ENCODE measurements at places on chromosomes 2 and 18.

DNA sequence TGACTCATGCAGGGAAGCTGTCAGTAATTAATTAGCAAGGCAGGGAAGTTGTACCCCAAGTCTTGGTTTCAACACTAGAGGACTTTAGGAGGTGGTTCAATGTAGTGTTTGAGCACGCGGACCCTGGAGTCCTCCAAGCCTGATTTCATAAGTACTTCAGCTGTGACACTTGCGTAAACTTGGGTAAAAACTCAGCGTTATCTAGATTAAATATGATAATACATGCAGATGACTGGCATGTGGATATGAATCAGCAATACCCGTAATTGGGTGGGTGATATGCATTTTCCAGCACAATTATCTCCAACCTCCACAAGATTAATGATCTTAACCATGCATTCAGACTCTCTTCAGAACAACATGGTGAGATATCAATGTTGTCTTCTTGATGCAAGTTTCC, 5.2 kb downstream of the UGT1A7 start:
- no peak for DNase-seq

- no peak for DNase-seq
Measured at GRCh38 chr18:45337477-45337876, 277.8 kb upstream of the SLC14A2 start.

- no peak for DNase-seq
Measured at GRCh38 chr18:1604751-1605150, 700.1 kb downstream of the ADCYAP1 start.

DNA sequence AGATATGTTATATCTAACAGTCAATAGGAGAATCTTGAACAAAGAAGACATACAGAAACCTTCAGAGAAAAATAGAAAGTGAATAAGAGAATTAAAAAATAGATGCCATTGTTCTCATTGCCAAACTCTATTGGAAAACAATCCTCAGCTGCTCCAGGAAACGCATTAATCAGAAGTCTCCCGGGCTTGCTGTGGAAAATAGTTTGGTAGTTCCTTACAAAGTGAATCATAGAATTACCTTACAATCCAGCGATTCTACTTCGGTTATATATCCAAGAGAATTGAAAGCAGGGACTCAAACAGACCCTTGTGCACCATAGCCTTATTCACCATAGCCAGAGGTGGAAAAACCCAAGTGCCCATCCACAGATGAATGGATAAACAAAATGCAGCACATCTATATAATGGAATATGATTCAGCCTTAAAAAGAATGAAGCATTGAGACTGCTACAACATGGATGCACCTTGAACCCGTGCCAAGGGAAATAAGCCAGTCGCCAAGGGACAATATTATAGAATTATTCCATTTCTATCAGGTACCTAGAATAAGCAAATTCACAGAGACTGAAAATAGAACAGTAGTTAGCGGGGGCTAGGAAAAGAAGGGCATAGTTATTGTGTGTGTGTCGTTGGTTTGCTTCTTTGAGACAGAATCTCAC, 21.9 kb upstream of the CHRNA1 start:
- DNase-seq: no peak

DNA sequence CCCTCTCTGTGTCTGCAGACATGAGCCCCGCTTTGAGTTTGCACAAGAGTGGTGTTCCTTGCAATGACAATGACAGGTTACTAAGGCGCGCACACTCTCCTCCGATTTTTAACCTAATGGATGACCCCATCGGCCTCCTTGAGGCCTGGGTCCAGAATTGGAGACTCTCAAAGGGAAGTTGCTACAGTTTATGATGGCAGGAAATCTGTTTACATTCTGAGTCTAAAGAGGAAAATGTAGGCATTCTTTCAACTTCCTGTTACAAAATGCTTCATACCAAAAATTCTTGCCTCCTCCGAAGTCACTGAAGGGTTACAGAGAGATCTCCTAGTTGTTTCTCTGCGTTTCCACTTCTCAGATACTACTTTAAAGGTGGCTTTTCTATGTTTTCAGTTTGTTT, 225.3 kb upstream of the AGAP1 start:
- no peak for DNase-seq

Data from Kasumi-1 (cell line).